Epithelial cell of esophagus (primary cell): ENCODE measurements at places on chromosomes 3 and 15.

DNA sequence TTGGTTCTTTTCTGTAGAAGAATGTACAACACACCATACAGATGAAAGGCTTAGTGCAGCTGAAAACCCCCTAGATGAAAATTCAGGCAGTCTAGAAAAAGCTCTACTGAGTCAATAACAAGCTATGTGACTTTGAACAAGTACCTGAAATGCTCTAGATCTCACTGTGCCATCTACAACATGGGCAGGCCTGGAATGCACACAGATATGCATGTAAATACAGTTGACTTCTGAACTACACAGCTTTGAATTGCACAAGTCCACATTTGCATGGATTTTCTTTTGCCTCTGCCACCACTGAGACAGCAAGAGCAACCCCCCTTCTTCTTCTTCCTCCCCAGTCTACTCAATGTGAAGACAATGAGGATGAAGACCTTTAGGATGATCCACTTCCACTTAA is 98.4 kb downstream of the CNTN3 start:
- DNase-seq, result no peak

- peak; percentile 28 for DNase-seq
Observed at GRCh38 chr3:173066044-173067004, 74.7 kb downstream of the SPATA16 start.

DNA sequence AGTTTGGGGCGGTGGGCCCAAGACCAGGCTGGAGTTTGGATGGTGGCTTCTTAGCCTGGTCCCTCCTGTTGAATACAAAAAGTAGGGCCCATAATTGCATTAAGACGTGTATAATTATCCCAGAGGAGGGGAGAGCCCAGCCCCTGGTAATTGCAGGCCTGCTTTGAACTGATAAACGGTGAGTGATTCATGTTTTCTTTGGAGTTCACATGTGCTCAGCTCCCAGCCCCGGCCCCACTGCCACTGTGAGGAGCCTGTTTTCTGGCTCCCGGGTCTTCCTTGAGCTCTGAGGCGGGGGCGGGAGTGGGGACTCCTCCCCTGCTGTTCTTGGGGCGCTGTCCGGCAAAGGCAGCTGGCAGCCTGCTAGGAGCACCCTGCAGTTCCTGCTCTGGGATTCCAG is 3.1 kb downstream of the PLXNA1 start:
- DNase-seq, result peak; percentile 25

GRCh38 chr3:159902546-159903314 is 85.9 kb upstream of the IL12A start:
- no peak for DNase-seq

DNA sequence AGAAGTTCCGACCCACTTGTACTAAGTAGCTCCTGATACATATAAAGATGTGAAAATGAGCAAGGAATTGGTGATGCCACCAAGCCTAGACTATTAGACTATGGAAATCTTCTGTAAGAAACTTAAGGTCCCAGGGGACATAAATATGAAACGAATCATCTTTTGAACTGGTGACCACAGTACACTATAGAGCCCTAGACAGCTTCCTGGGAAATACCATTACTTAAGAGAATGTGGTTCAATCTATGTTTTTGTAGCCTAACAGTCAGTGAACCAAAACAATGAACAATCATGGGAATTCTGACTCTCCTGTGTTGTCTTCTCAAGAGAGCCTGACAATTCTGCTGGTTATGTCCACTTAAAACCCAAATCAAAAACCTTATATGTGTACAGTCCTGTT is 191.6 kb downstream of the GREM1 start:
- DNase-seq, result no peak

DNA sequence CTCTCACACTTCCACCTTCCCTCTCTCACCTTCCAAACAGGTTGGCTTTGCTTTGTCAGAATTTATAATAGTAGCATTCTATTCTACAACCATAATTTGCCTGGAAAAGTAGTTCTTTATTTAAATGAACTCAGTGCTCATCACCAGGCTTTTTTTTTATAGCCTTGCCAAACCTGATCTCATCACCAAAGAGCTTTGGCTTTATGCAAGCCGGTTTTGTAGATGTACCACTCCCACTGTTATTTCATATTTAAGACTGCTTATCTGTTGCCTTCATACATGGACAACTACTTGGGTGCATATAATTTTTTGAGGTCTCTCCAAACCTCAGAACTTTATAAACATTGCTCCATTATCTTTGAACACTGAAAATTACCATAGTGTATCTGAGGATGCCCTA is 246.1 kb upstream of the PPP2R3A start:
- DNase-seq, result no peak

GRCh38 chr3:87350367-87351199 is 74.2 kb upstream of the POU1F1 start:
- DNase-seq, result peak; percentile 59

DNA sequence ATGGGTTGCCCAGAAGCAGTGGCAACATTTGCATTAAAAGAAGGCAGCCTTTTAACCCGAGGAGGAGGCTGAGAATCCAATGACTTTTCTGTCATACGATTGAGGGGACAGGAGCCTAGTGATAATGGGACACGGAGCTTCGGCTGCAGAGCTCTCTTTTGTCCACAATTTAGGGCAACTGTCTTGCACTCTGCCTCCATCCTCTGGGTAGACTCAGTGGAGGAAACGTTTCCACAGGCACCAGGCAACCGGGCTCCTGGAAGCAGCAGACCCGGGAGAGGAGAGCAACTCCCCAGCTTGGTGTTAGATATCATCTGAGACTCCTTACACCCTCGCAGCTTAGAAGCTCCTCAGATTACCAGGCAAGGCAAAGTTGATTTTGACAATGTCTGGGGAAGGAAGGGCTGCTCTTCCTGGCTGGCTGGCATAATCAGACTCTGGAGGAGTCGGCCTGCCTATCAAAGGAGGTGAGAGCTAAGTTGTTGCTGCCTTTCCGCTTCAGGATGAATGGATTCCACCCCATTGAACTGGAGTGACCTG is 43.5 kb upstream of the RNU6-1 start:
- DNase-seq, result no peak

- DNase-seq, result peak; percentile 55
Observed at GRCh38 chr3:171101982-171102641, 75.6 kb upstream of the SLC2A2 start.

- peak; percentile 80 for DNase-seq
Observed at GRCh38 chr3:197478746-197479668, 76.8 kb downstream of the BDH1 start.

GRCh38 chr3:147418808-147419701 is 9.9 kb downstream of the ZIC1 start:
- no peak for DNase-seq

DNA sequence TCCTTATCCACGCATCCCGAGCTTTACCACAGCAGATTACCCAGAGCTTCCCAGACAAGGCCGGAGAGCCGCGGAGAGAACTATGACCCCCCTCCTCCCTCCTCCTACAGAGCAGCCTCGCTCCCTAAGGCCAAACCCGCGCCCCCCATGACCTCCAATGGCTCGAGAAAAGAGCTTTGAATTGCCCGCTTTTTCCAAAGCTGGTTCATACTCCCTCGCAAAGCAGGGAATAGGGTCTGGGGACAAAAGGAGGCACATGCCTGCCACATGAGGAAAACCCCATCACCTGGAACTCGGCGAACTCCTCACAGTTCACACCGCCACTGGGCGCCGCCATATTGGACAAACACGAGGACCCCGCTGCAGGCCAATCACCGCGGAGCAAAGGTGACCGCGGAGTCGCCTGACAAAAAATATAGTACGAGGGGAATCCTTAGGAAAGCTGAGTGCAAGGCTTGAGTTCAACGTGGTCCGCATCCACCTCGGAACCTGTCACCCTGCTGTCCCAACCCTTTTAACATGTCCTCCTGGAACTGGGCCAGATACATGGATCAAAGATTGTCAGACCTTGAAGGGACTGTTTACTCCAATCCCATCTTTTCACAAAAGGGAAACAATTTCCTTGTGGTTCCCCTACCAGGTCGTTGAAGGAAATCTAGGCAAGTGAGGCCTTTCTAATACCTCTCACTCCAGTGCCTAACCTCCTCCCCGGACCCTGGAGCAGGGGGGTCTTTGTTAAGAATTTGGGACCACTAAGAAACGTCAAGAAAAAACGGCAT is at the start of gene MIX23:
Gene MIX23, minus strand, starts transcription at position 344 of the 779 bp plus-strand sequence. Its CDS starts 7 bp downstream, at position 337.
- peak; percentile 82 for DNase-seq

DNA sequence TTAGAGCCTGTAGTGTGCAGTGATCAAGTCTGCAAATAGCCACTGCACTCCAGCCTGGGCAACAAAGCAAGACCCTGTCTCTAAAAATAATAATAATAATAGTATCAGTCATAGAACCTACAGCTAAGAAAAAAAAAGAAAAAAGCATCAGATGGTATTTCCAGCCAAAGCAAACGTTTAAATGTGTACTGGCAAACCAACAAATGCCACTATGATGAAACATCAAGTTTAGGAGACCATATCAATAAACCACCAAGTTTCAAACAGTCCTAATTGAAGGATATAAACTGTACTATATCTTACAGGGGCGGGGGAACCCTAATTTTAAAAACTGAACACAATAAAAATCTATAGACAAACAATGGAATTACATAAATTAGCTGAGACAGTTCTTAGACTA is 6.4 kb downstream of the UBP1 start:
- no peak for DNase-seq

DNA sequence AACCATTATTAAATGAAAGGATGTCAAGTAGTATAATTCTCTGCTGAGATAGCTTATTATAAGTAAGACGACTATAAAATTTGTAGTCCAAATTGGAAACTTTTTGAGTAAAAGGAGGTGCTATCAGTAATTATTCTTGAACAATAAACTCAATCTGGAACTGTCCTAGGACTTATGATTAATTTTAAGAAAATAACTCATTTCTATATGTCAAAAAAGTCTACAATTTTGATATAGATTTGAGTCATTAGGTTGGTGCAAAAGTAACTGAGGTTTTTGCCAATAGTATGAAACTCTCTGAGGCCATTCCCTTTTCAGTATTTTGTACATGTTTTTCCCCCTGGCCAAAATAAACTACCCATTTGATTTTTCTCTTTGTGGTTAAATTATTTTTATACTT is 41.0 kb downstream of the LEKR1 start:
- no peak for DNase-seq

- peak; percentile 79 for DNase-seq
Observed at GRCh38 chr3:129650256-129650872, 43.9 kb upstream of the PLXND1 start.

- DNase-seq, result no peak
Observed at GRCh38 chr3:102087236-102087635, 237.9 kb downstream of the NFKBIZ start.

GRCh38 chr3:46143951-46144473 is 64.1 kb downstream of the CCR1 start:
- no peak for DNase-seq

- DNase-seq, result no peak
Observed at GRCh38 chr3:57788624-57789018, 32.5 kb downstream of the SLMAP start.

GRCh38 chr3:12799525-12800440 is 3.3 kb downstream of the CAND2 start:
- no peak for DNase-seq

- DNase-seq, result no peak
Observed at GRCh38 chr15:49060710-49061495, 14.7 kb upstream of the SECISBP2L start.

DNA sequence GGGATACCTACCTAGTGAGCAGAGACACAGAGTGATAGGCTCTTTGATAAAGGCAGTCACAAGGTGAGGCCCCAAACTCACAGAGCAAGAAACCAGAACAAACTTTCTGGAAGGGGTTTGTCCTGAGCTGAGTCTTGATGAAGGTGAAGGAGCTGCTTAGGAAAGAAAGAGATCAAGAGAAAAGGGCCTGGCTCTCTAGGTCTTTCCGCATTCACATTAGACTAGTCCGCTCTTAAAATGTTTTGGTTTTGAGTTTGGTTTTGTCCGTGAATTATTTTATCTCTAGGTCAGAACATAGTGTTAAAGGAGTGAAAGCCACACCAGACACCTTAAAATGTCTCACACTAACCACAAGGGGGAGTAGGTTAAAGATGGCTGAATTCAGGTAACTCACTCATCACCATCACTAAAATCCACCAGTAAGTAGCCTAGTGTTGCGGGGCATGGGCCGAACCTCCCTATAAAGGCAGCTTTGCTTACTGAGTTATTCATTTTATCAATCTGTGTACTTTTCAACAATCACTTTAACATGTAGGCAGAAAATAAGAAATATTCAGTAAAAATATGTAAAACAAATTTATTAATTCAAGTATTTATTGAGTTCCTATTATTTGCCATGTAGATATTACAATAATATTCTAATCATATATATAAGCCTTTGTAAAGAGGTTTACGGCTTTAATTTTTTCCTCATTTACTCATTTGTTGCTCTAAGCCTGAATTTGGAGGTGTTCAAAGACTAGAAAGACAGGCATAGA is 121.5 kb upstream of the TSC22D2 start:
- peak; percentile 76 for DNase-seq

DNA sequence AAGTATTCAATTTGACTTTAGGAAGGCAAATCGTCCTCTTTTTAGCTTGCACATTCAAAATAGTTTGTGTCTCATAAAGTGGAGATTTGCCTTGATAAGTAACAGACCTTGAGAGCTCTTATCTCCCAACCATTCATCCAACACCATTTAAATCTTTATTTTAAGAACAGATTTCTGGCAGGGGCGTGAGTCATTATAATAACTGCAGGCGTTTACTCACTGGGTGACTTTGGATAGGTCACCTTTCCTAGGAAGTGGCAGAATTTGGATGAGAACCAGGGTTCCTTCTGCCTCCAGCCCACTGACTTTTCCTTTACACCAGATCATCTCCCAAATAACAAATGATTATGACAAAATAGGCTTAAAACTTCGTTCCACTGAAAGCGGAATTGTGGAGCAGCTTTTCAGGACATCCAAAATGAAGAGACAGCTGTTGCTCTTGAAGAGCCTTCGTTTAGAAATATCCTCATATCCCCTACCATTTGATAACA is 5.0 kb downstream of the LMCD1 start:
- DNase-seq, result peak; percentile 35

- DNase-seq, result peak; percentile 70
Observed at GRCh38 chr3:94036909-94037507, 8.6 kb upstream of the STX19 start.

- DNase-seq, result no peak
Observed at GRCh38 chr3:30042916-30043555, 563.4 kb upstream of the TGFBR2 start.

GRCh38 chr3:176633511-176633910 is 563.8 kb downstream of the TBL1XR1 start:
- peak; percentile 2 for DNase-seq

- no peak for DNase-seq
Observed at GRCh38 chr3:49173116-49173791, 1.9 kb downstream of the KLHDC8B start.

DNA sequence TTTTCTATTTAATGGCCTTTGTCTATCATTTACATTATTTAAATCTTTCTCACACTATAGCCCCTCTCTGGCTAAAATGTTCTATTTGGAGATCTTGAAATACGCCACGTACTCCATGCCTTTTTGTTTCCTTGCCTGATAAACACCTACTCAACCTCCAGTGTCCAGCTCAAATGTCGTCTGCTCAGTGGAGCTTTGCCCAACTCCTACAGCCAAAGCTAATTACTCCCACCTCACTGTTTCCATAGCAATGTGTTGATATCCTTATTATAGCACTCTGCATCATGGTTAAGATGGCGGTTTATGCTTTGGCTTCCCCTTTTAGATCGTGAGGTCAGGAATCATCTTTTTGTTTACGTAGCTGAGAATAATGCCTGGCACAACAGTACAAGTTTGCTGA is 55.9 kb downstream of the NGLY1 start:
- no peak for DNase-seq

GRCh38 chr3:17656264-17656663 is 86.2 kb downstream of the TBC1D5 start:
- no peak for DNase-seq

GRCh38 chr3:192481638-192482037 is 245.7 kb downstream of the FGF12 start:
- peak; percentile 53 for DNase-seq

- no peak for DNase-seq
Observed at GRCh38 chr3:127170814-127171213, 22.1 kb upstream of the PRR23E start.
